GM04504 (cell line): ENCODE measurements at places on chromosomes 1 and 21.

DNA sequence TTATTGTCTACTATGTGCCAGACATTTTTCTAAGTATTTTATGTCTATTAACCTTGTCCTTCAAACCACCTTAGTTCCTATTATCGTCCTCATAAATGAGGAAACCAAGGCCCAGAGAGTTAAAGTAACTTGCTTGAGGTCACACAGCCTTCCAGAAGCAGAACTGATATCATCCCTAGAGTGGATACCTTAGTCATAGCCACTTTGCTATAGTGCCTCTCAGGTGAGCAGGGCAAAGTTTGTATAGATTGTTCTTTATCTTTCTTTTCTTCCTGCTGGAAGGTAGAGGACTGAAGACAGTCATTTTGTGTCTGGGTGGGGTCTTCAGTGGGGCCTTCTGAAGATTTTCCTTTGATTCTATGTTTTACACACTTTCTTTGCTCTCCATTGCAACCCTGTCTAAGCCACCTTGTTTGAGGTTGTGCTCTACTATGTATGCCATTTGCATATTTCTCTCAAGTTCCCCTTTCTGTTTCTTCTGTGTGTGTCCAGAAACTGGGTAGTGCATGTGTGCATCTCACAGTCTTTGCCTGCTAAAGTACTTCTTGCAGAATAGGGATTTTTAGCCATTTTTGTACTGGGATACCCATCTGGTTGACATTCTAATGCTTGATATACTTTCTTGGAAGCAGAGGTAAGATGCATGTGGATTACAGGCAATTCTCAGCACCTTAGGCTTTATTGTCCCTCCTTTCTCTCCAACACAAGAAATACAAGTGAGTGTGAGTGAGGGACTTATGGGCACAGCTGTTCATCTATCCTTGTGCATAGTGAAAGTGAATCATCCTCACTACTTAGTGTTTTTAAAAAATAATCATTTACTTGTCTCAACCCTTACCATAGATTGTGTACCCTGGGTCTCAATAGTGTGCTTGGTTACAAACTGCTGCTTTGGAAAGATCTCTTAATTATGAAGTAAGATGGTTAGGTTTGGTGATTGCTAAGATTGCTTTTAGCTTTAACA is 207.6 kb upstream of the HMCN1 start:
- no peak for DNase-seq

- DNase-seq, result no peak
Observed at GRCh38 chr1:12180315-12180714, 13.5 kb downstream of the TNFRSF1B start.

- no peak for DNase-seq
Observed at GRCh38 chr21:38365521-38365920, 108.7 kb downstream of the KCNJ15 start.

DNA sequence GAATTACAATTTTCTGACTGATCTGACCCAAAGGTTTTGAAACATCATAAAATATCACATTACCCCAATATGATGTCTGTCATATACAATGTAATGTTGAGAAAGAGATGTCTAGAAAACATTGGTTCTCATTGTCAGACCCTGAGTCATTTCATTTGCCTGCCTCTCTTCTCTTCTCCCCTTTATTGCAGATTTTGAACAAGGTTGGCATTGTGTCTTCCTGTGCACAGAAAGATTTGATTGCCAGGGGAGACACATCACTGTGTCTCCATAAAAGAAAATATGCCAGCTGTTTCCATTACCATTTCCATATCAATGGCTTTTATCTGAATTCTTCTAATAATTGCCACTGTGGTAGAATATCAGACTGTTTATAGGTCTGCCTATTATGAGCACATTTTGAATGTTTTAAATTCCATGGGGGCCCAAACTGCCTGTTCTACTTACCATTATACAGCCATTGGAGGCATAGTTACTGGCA is 65.6 kb downstream of the IFI44 start:
- DNase-seq, result no peak

DNA sequence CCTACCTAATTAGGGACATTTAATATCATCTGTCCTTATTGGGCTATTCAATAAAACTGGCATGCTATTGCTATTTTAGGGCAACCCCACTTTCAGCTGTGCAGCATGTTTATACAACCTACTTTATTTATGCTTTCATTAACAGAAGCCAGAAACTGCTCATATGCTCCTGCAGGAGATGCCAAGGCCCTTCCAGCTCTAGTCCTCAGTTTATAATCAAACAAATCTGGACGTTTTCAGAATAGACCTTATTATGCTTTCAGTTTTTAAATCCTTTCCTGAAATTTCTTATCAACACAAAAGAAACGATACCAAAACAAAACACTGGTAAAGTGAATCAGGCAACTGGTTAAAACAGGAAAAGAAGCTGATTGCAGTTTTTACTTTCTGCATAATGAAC is 53.2 kb downstream of the PTGS2 start:
- DNase-seq, result no peak

- peak; percentile 10 for DNase-seq
Observed at GRCh38 chr21:15437883-15438282, 291.9 kb upstream of the USP25 start.

DNA sequence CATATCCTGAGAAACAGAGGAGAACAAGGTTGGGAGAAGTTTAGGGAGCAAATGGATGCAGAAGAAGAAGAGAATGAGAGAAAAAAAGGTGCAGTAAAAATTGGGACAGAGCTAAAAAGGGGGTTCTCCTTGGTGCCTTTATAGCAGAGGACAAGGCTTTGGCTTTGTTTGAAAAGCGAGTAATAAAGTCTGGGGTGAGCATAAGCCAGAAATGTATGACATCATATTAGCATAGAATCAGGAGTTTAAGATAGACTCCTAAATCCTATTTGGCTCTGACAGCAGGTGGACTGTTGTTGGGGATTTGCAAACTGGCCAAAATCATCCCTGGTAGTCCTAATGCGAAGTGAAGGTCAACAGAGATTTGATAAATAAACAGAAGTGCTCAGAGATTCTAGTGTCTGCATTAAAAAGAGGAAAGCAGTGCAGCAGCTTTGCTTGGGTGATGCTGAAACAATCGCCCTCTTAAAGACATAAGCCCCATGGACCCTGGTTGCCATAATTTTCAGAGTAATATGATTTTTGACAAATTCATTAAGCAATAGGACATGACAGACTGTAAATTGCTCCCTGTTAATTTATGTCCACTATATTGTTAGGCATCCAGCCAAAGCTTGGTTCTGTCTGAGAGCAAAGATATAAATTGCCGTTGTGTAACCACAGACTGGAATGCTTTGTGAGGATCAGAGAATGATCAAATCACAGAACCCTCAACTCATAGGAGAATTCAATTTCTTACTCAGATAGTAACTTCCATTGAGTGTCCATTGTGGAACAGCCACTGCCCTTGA is 385.0 kb upstream of the NFIA start:
- no peak for DNase-seq

- DNase-seq, result no peak
Observed at GRCh38 chr21:38903690-38904139, 98.0 kb downstream of the ETS2 start.

GRCh38 chr1:201090541-201090940 is 21.7 kb downstream of the CACNA1S start:
- no peak for DNase-seq

GRCh38 chr1:65442442-65442841 is 22.0 kb downstream of the LEPR start:
- DNase-seq, result no peak

DNA sequence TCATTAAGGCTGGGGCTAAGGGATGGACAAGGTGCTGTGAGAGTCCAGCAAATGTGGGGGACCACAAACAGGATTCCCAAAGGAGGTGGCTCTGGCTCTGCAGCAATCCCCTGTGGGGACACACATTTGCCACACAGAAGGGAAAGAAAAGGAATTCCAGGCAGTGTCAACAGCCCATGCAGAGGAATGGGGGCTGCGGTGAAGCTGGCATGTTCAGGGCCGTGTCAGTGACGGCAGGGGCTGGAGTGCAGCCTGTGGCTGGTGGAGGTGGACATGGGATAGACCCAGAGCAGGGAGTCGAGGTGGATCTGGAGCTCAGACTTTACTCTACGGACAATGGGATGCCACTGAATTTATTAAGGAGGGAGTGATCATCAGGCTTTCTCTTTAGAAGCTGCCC is 183.2 kb downstream of the TRABD2B start:
- DNase-seq, result no peak

DNA sequence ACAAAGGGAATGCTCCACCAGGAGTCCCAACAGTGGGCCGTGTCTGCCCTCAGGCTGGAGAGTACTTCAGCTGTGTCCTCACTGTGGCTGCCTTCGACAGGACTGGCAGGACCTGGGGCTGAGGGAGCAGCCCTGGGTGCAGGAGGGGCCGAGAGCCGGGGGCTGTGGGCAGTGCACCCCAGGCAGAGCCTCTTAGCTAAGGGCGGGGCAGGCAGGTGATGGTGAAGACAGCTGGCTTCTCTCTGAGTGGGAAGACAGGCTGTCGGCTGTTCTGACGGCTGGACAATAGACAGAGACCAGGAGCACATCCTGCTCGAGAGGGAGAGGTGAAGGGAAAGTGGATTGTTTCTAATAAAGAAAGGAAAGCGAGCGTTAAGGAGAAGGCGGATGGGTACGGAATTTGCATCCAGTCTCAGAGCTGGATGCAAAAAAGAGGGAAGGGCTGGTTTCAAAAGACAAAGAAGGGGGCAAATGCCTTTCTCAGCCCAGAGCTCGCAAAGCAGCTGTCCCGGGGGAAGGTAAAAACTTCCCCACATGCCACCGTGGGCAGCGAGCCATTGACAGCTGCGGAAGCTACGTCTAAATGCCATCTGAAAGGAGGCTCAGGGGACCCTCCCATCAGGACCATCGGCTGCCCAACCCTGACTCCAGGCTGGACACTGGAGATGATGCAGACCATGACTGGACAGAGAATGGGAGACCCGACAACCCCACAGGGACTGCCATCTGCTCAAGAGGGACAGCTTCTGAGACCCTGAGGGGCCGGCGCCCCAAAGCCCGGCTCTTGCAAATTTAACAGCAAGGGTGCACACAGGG is 92.0 kb downstream of the STUM start:
- DNase-seq, result no peak

DNA sequence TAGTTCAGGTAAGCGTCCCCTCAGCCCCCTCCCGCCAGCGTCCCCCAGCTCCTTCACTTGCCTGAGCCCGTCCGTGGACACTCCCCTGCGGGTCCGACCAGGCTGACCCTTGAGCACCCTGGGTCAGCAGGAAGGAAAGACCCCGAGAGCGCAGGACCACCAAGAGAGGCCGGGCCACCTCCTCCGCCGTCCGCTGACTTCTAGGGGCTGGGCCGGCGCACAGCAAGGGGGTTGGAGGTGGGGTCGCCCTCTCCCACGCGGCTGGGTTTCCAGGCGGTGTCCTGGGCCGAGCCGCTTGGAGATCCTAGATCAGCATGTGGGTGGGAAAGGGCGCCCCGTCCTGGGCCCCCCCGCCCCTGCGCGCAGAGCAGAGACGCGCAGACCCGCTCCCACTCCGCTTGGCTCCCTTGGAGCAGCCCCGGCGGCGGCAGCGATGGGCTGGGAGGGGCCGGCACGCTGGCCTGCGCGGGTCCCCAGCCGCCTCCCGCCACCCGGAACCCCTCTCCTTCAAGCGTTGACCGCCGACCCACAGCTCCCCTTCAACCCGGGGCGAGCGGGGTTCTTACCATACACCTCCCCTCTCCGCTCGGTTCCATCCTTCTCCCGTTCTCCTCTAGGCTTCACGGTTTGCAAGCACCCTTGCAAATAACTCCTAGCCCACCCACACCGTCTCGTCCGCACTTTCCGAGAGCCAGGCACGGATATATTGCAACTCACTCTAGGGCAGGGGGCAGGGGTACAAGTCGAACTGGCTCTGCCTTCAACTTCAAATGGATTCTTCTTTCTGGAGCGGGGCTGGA is 7.5 kb downstream of the KNCN start:
- no peak for DNase-seq

DNA sequence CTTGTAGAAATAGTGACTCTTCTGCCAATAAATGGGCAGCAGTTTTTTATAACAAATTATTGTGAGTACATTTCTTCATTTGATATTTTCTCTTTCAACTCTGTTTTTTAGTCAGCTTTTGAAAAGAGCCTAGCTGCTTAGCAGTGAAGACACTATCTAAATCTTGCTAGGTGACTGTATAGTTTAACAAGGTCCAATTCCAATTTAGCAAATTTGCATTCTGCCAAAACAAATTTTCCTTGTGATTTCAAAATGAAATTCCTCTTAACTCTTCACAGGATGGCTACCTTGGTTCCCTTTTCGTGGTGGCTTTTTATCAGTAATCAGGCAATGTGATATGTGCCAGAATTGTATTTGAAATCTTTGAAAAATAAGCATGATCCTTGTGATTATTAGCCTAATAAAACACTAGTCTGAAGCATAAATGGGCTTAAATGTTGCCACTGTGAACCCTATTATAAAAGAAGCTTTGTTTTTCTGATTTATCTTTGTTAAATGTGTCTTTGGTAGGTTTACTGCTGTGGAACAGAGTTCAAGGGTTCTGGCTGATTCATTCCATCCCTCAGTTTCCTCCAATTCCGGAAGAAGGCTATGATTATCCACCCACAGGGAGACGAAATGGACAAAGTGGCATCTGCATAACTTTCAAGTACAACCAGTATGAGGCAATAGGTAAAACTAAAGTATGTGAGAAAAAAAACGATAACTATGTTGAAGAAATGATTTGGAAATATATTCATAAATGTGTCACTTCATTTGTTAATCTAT is 12.2 kb downstream of the DNASE2B start:
- DNase-seq, result no peak

- DNase-seq, result peak; percentile 97
Observed at GRCh38 chr1:184838504-184838951, 83.9 kb upstream of the EDEM3 start.

- DNase-seq, result peak; percentile 80
Observed at GRCh38 chr1:31715087-31715872, 11.5 kb upstream of the COL16A1 start.

GRCh38 chr21:29332461-29333362 is 34.0 kb downstream of the BACH1 start:
- DNase-seq, result no peak

GRCh38 chr1:94698356-94698755 is 121.8 kb upstream of the SLC44A3 start:
- DNase-seq, result no peak

DNA sequence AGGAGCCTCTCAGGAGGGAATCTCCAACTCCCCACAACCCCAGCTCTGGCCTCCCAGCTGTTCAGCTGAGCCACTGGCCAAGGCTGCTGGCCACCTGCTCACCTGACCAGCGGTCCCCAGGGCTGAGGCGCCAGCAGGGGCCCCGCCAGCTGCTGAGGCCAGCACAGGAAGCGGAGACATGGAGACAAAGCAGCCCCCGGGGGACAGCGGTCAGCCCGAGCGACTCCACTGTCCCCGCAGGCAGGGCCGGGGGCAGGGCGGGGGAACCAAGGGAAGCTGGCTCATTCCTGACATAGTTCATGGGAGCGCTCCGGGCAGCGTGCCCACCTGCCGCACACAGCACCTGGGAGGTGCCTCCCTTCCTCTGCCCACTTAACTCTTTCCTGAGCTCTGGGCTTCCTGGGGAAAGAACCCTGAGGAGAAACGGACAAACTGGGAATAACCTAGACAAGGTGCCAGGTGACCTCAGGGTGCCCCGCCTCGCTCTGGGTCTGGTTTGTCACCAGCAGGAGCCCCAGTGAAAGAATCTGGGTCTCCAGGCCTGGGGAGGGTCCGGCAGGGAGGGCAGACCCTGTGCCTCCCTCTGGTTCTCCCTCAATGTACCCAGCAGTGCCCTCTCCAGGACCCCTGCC is 10.7 kb downstream of the EPHA2 start:
- no peak for DNase-seq

GRCh38 chr1:91697416-91697815 is 188.5 kb downstream of the TGFBR3 start:
- DNase-seq, result no peak
